Stimulated activated CD4-positive, alpha-beta T cell treated with anti-CD3 and anti-CD28 coated beads, Interleukin-2, amount 100 ng/mL, for 4 hours (primary cell): ENCODE measurements at places on chromosomes 7 and 10.

- DNase-seq, result no peak
Observed at GRCh38 chr10:35328404-35329037, 7.8 kb upstream of the CCNY start.

DNA sequence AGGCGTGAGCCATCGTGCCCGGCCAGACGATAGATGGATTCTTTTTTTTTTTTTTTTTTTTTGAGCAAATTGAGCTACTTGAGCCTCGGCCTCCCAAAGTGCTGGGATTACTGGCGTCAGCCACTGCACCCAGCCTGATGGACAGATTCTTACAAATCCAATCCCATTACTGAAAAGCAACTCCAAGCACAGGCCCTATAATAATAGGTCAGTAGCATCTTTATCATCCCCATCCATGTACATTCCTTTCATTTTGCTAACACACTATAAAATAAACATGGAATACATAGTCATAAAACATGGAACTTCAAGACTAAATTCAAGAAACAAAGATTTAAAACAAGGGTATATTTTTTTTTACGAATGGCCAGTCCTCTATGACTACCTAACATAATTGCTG lies 16.0 kb upstream of the RSBN1L start:
- DNase-seq, result no peak

DNA sequence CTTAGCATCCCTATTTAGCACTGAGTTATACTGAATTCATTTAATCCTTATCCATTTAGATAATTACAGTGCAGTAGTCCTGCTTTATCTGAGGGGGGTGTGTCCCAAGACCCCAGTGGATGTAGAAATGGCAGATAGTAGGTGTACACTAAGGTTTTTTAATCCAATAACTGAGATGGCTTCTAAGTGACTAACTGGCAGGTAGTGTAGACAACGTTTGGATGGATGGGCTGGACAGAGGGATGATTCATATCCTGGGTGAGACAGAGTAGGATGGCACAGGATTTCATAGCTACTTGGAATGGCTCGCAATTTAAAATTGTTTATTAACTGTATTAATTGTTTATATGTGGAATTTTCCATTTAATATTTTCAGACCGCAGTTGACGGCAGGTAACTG lies 295.6 kb downstream of the CCDC3 start:
- DNase-seq, result no peak

DNA sequence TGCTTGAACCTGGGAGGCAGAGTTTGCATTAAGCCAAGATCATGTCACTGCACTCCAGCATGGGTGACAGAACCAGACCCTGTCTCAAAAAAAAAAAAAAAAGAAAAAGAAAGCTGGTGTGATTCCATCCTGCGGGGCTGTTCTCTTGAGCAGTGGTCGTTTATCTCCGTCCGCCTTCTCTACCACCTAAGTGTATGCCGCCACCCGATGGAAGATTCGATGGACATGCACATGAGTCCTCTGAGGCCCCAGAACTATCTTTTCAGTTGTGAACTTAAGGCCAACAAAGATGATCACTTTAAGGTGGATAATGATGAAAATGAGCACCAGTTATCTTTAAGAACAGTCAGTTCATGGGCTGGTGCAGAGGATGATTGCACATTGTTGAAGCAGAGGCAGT lies 65.7 kb downstream of the ABRAXAS2 start:
- DNase-seq, result no peak

DNA sequence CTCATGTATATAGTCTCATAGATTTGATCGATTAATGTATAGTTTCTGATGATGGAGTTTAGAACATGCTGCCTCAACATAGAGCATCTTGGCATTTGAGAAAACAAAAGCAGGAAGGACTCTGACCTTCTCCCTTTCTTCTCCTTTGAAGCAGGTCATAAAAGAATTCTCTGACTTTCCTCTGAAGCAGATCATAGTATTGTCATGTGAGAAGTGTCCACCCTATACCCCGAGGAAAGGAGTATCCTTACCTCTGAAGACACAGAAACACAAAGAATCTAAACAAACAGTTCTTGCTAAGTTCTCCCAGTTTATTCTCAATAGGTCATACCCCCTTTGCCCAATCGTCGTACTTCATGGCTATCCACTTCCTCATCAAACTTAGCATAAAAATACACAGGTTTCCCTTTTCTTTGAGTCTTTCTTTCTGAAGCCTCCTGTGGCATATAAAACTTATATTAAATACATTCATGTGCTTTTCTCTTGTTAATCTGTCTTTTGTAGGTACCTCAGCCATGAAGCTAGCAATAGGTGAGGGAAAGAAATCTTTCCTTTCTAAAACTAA lies 194.9 kb downstream of the REEP3 start:
- no peak for DNase-seq

DNA sequence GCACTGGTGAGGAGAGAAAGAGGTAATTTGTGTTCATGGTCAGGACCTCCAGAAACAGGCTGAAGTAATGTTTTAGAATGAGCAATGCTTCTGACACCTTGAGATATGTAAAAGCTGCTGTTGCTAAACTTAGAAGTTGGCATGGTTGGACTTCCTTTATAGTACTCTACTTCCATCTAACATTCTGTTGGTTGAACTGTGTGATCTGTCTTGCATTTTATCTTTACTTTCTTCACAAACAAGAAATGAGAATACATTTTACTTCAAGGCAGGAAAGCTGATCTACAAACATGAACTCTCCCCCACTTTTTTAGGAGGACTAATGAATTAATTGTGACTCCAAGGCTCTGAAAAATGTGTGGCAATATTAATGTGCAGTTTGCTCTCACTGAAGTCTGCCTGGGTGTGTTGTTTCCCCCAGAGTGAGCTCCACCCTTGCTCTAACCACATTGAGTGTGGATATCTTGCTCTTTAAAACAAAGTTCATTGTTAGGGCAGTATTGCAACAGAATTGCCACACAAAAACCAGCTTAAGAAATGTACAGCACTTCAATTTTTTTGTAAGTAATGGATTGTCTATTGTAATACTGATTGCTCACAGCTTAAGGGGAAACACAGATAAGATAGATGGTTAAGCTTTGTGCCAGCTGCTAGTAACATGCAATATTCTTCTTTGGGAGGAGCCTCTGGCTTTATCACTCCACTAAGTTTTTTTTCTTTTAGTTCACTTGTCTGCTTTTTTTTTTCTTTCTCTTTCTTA lies 69.0 kb downstream of the ADD3 start:
- no peak for DNase-seq

DNA sequence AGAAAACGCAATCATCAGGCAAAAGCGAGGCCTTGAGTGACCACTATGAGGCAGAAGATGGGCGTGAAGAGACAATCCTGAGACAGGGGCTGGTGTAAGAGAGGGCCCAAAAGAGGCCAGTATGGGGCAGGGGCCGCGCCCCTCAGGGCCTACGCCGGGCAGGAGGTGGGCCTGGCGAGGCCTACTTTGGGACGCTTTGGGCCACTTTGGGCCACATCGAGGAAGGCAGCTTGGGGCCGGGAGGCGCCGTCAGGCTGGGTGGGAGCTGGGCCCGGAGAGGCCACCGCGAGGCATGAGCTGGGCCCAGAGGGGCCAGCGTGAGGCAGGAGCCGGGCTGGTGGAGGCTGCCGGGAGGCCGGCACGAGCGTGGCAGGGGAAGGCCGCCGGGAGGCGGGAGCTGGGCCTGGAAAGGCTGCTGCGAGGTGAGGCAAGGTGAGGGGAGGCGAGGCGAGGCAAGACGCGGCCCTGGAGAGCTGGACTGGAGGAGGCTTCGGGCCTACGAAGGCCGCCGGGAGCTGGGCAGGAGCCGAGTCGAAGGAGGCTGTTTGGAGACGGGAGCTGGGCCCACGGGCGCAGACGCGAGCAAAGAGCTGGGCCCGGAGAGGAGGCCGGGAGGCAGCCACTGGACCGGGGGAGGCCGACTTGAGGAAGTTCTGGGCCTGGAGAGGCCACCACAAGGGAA lies 171.3 kb downstream of the TPST1 start:
- DNase-seq, result no peak

- no peak for DNase-seq
Observed at GRCh38 chr7:16586081-16586874, 59.3 kb downstream of the ANKMY2 start.

DNA sequence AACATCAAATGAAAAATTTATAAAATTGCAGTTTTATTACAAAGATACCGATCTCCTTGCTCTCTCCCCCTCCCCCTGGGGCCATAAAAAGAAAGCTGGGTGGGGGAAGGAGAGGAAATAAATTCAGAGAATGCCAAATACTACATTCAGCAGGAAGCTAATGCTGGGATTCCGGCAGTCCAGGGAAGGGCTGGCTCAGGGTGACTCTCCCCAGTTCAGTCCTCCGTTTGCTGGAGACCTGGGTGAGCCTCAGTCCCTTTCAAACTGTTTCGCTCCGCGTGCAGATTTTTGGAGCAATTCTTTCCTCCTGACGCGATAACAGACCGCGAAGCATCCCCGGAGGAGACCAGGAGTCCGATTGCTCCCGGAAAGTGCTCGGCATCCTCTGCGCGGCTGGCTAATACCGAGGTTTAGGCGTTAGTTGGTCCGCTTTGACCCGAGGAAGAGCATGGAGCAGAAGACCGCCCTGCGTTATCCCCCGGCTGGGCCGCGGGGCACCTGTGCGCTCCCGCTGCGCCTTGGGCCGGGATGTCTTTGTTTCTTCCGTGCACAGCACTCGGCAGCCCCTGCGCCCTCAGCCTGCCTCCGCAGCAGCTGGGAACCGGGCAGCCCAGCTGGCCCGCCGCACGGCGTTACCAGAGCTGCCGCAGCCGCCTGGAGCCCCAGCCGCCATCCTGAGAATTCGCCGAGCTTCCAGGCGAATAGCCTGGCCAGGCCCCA lies 3.9 kb upstream of the HOXA2 start:
- no peak for DNase-seq

DNA sequence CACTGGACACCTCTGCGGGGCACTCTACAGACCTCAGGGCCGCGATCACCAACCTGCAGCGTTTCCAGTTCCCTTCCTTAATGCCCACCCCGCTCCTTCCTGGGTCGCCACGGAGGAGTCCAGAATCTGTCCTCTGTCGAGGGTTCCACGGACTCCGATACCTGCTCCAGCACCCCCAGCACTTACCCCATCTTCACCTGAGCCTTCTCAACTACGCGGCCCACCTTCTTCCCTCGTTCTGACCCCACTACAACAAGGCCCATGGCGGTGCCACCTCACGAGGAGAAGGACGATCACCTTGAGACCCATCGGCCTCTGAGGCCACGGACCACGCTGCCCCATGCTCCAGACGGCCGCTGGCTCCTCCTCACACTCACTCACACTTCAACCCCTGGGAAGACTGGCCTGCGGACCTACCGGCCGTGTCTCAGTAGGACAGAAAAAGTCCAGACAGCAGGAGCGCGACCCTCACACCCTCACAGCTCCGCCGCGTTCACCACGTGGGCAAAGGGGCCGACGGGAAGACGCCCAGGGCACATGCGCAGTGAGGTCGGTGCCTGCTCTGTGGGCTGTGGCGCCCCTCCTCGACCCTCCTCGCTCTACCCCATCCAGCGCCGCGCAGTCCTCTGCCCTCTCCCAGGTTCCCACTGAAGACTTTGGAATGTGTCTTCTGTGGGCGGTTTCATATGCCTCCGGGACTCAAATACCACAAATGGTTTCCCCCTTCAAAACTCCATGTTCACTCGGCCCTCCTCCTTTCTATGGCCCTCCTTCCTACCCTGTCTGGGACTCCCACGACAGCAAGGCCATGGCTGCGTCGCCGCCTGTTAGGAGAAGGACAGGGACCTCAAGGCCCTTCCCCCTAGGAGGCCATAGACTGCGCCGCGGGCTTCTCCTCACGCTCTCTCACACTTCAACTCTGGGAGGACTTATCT lies 193.9 kb upstream of the PHF14 start:
- no peak for DNase-seq

DNA sequence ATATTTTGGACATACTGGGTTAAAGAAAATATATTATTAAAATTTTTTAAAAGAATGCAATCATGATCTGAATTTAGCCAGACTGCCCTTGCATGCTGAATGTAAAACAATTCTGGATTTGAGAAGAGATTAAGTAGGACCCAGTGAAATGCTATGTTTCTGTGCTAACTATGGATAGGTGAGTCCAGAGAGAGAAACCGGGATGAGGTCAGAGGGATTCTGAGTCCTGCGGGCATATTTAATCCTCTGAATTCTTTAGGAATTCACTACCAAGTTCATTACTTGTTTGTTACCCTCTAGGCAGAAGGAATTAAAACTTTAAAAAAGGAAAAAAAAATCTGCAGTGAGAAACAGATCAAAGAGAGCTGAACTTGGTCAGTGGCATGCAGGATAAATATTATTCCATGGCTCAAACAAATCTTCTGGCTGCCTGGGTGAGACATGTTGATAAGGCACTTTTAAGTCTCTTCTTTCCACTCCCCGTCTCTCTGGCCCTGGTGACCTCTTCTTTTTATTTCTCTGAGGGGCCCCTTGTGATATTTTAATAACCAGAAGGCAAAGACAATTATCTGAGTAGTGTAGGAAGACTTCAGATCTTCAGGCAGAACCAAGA lies 50.2 kb upstream of the LYZL1 start:
- no peak for DNase-seq

- no peak for DNase-seq
Observed at GRCh38 chr7:149104749-149105148, 14.2 kb upstream of the ZNF786 start.

DNA sequence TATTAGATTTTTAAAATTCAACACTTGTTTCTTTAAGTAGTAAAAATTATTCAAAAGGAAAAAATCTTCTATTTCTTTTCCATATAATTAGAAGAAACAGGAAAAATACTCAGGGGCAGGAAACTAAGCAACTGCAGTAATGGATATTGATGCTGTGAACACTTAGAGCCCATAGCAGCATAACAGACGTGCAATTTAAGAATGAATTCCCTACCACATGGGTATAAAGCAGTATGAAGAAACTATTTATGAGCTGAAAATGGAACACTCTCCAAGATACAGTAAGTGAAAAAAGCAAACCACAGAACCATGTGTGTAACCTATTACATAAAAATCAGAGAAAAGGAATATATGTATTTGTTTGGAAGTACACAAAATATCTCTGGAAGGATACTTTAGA lies 30.8 kb downstream of the ARHGAP19 start:
- no peak for DNase-seq

DNA sequence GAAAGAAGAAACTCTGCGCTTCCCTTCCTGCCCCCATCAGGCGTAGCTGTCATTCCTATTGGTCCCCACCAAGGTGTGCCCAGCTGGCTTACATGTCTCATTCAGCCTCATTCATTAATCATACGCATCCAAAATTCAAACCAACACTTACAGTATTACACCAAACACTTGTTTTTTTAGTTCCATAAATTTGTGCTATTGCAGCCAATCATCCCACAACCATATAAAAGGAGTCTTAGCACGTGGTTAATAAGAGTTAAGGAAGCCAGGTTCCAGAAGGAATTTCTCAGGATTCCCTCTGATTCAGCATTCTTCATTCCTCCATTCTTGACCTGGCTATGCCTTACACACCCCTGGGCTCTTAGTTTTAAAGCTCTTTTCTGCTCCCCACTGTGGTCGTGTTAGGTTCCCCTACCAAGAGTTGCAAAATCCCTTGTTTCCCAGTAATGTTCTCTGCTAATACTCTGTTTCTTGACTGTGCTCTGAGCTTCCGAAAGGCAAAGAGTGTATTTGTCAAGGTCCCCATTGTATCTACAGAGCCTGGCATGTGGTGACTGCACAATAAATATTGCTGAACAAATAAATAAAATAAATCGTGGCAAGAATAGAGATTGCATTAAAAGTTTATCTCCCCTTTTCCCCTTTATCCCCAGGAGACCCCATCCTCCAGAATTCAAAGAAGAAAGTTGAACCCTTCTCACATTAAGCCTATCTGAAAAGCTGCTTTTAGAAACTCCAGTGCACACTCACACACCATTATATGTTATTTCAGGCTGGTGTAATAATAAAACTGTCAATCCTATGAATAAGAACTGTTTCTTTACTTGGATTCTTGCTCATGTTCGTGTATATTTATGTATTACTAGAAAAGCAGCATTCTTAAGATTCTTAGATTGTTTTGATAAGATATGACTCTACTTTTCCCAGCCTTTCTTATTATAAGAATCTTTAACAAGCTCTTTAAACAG lies 514.4 kb downstream of the INHBA start:
- no peak for DNase-seq
